Stimulated activated effector memory CD8-positive, alpha-beta T cell treated with anti-CD3 and anti-CD28 coated beads, Interleukin-12 subunit alpha, Interleukin-12 subunit beta, amount 100 ng/mL, for 72 hours (primary cell): ENCODE measurements at places on chromosomes 4 and X.

DNA sequence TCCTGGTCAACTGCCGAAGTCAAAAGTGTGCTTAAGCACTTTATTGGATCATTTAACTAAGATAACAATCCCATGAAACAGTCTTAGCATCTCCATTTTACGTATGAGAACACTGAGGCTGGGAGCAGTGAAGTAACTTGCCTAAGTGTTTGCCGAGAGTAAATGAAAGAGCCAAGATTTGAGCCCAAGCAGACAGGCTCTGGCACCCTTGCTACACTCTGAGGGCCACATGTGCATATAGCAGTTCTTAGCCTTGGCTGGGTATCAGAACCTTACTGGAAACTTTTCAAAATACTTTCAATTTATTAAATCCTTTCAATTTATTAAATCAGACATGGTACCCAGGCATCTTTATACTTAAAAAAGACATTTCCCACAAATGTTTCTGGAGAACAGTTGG, 225.9 kb downstream of the NR3C2 start:
- no peak for DNase-seq

GRCh38 chr4:26729547-26729946, 131.1 kb upstream of the STIM2 start:
- DNase-seq, result no peak

- DNase-seq, result no peak
Measured at GRCh38 chrX:148763896-148764295, 263.5 kb downstream of the AFF2 start.

DNA sequence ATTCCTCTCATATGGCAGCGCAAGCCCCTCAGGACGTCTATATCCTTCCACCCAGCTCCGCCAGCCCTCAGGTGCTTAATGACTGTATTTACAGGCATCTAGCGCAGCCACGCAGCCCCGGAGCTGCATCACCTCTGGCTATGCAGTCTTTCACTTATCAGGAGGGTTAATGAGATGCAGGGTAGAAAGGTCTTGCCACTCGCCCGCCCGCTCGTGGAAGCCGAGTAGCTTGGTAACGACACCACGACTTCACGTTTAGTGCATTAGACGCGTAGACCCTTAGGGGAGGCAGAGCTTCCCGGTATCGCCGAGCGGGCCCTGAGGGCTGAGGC, 1.5 kb upstream of the SLC16A2 start:
- no peak for DNase-seq

GRCh38 chrX:78754917-78755316, 7.4 kb downstream of the LPAR4 start:
- DNase-seq, result no peak

DNA sequence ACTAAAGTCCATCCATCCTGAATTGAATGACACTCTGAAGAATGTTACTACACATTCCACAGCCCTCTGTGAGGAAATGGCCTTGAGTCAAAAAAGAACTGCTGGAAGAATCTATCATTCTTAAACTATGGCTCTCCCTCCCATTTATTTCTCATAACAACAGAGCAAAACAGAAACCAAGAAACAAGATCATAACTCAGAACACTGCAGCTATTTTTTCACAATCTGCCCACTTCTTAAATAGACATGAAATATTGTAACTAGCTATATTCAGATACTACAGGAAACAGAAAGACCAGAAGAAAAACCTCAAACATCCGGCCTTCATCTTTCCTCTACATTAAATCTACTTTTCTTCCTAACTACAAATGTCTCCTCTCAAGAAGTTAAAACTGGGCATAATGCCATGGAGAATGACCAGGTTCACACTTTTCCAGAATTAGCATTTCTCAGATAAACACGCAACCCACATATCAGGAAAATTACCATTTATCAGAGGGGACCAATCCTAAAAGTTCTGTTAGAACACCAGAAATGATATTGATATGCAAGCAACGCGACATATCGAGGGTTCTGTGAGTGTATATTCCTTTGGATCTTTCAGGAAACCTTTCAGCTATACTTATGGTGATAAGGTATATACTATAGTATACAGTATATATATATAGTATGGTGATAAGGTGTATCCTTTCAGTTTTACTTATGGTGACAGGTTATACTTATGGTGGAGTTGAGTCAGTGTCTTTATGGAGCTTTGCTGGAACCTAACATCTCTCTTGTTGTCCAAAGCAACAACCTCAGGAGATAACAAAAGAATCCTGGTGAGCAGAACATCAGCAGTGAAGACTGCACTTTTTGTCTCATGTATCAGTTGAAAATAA, 60.4 kb upstream of the IRF2 start:
- no peak for DNase-seq
